ENCODE measurements at places on chromosomes 5 and 9. TPM values are rescaled to one million over a fixed set of nuclear protein-coding genes. Genes with fewer than 3 reads are reported as not detected.

DNA sequence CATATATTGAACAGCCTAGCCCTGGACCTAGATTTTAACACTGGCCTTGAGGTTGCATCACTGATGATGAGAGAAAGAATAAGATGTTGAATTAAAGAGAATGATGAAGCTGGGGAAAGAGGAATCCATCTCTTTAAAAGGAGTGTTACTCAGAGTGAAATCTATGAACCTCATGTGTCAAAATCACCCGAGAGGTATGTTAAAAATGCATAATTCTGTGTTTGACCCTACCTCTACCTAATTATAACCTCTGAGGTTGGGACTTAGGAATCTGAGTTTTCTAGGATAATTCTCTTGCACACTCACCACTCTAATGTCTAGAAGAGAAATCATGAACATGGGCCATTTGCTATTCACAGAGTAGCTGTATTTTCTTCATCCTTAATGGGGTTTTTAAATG, 479.4 kb downstream of the ENC1 start:
- no peaks in the 10 kb centered on the region for H3K36me3 ChIP-seq
- H3K4me3 ChIP-seq: no peak overlapping the region
- peaks cover 9% of the 10 kb centered on the region for H3K27me3 ChIP-seq
- no peak for DNase-seq

DNA sequence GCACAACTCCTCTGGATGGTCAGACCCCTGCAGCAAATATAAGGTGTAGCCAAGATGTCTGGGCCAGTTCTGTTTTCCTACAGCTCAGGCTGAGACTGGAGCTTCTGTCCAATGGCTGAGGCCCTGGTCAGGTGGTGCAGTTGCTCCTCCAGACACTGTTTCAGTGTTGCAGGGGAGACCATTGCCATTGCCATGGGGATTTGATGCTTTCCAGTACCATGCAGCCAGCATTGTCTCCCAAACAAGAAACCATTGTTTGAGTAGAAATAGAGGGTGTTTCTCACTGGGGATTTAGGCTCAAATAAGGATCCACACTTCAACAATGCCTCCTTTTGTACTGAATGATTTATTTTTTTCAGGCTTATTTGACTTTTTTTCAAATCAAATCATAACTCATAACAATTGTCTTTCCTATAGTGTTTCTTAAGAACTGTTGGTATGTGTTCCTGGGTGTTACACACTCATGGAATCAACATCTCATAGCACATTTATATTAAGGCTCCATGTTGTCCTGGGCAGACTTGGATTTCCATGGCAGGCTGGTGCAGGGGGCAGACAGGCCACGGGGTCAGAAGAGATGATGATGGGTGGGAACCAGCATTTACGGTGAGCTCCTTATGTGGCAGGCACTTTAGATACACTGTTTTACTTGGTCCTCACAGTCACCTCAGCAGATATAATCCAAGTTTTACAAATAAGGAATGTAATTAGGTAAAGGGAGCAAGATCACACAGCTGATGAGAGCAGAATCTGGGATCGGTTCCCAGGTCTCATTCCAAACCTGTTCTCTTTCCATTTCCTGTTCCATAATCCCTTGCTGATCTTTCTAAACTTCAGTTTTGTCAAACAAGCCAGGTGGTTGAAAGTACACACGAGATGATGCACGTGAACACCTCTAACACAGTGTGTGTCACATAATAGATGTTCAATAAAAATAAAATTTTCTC, 95.9 kb upstream of the GNAQ start:
- DNase-seq: no peak
- no peaks in the 10 kb centered on the region for H3K36me3 ChIP-seq
- H3K27me3 ChIP-seq: peaks cover 2% of the 10 kb centered on the region
- no peak overlapping the region for H3K4me3 ChIP-seq

- no peak overlapping the region for H3K4me3 ChIP-seq
- peaks cover 52% of the 10 kb centered on the region for H3K36me3 ChIP-seq
- DNase-seq: no peak
Measured at GRCh38 chr5:31485376-31486207, 46.3 kb downstream of the DROSHA start.

Gene GALNT12
- total RNA-seq: 10.2 TPM

GRCh38 chr5:38117784-38118479, 140.4 kb upstream of the EGFLAM start:
- DNase-seq: no peak
- H3K4me1 ChIP-seq: peaks cover 3% of the 10 kb centered on the region
- peaks cover 6% of the 10 kb centered on the region for H3K27me3 ChIP-seq
- H3K27ac ChIP-seq: no peak overlapping the region

GRCh38 chr9:12759761-12760160, 15.1 kb upstream of the LURAP1L start:
- H3K4me3 ChIP-seq: no peak overlapping the region
- no peak for DNase-seq
- no peaks in the 10 kb centered on the region for H3K36me3 ChIP-seq
- no peaks in the 10 kb centered on the region for H3K27me3 ChIP-seq
- H3K27ac ChIP-seq: no peak overlapping the region
- H3K4me1 ChIP-seq: no peaks in the 10 kb centered on the region

DNA sequence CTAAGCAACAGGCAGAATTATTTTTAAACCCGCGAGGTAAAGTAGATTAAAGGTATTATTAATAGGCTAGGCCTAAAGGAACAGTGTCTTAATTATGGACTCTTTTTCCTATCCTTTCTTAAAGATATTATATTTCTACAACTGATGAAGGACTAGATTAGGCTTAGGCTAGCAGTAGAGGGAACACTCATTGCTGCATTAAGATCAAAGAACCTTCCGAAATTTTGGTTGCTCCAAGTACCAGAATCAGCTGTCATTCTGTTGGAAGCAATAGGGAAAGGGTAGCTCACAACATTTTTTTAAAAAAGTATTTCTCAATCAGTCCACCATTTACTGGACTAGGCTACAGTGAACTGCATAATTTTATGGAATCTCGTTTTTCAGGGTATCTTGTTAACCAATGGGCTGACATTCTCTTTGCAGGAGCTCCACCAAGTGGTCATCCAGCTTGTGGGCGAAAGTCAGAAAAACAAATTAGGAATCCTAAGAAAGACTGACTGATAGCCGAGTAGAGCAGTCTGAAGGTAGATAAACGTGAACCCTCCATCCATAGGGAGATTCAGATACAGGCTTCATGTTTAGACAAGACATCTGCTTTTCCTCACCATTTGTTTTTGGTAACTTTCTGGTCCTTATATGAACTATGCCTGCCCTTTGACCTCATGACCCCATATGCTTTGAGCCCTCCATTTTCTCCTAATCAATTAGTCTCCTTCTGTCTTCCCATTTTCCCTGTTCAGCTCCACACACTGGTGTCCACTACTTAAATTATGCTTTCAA, 103.6 kb upstream of the CHD1 start:
- DNase-seq: peak; percentile 58
- H3K27ac ChIP-seq: peak overlapping the region; percentile 87
- H3K4me1 ChIP-seq: peaks cover 69% of the 10 kb centered on the region
- H3K4me3 ChIP-seq: peak overlapping the region; percentile 69
- H3K27me3 ChIP-seq: no peaks in the 10 kb centered on the region

DNA sequence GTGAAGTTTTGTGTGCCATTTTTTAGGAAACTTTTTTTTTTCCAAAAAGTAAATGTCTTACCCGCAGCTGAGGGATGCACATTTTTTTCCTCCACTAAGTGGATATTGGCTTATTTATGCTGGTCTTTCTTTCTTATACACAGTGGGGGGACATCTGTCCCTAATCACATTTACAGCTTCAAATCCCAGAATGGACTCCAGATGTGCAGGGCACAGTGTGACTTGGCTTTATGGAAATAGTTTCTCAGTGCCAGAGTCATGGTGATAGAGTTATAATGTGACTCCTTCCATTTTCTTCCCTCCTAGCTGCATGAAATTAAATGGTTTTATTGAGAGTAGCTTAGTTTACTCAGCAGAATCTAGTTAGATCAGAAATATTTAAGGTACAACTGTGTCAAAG, 66.5 kb downstream of the SV2C start:
- DNase-seq: no peak
- no peaks in the 10 kb centered on the region for H3K4me1 ChIP-seq
- no peak overlapping the region for H3K4me3 ChIP-seq
- no peak overlapping the region for H3K27ac ChIP-seq
- peaks cover 17% of the 10 kb centered on the region for H3K27me3 ChIP-seq

Gene IFNK
- not detected for total RNA-seq

Gene FRRS1L
- total RNA-seq: not detected

Gene NDUFB6
- 29.6 TPM for total RNA-seq

DNA sequence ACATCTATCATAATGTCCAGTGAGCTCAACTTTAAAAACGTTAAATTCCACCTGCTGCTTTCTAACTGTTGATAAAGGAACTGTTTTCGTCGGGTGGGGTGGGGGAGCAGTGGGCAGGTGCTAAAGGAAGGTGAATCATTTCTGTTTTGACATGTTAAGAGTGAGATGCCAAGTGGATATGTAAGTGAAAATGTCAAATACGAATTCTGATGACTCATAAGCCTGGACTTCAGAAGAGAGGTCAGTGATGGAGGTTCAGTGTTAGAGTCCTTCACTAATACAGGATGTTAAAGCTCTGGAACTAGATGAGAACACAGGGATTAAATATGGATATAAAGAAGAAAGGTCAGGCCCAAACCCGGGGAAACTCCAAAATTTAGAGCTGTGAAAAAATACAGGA, 617.9 kb upstream of the CTNND2 start:
- H3K4me1 ChIP-seq: no peaks in the 10 kb centered on the region
- no peak overlapping the region for H3K27ac ChIP-seq
- H3K36me3 ChIP-seq: no peaks in the 10 kb centered on the region
- no peaks in the 10 kb centered on the region for H3K27me3 ChIP-seq
- DNase-seq: no peak

Gene CCIN
- total RNA-seq: not detected

DNA sequence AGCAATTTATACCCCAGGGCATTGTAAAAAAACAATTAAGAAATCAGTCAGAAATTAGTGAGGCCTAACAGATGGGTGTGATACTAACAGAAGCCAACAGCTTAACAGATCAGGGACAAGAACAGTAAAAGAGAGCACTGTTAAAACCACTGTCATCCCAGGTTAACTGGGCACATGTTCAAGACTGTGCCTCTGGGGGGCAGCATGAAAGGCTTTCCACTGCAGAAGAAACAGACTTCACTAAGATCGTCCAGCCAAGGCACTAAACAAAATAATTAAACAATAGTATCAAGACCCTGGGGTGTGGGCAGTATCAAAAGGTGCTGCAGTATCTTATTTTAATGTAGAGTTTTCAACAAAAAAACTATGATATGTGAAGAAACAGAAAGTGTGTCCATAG, 43.5 kb downstream of the FBN2 start:
- no peaks in the 10 kb centered on the region for H3K4me1 ChIP-seq
- no peak for DNase-seq
- H3K27ac ChIP-seq: no peak overlapping the region
- no peaks in the 10 kb centered on the region for H3K36me3 ChIP-seq
- H3K27me3 ChIP-seq: peaks cover 4% of the 10 kb centered on the region

- no peak overlapping the region for H3K4me3 ChIP-seq
- H3K27me3 ChIP-seq: no peaks in the 10 kb centered on the region
- no peaks in the 10 kb centered on the region for H3K36me3 ChIP-seq
- DNase-seq: no peak
- H3K27ac ChIP-seq: no peak overlapping the region
Measured at GRCh38 chr5:118195211-118195610, 793.1 kb downstream of the DTWD2 start.

GRCh38 chr9:87592554-87593358, 95.1 kb downstream of the DAPK1 start:
- H3K27me3 ChIP-seq: no peaks in the 10 kb centered on the region
- H3K4me3 ChIP-seq: no peak overlapping the region
- no peak for DNase-seq
- no peaks in the 10 kb centered on the region for H3K4me1 ChIP-seq

Gene PCDHB2
- not detected for total RNA-seq

- no peak overlapping the region for H3K27ac ChIP-seq
- H3K4me1 ChIP-seq: peaks cover 13% of the 10 kb centered on the region
- DNase-seq: no peak
- H3K36me3 ChIP-seq: no peaks in the 10 kb centered on the region
- peaks cover 36% of the 10 kb centered on the region for H3K27me3 ChIP-seq
Measured at GRCh38 chr9:111037356-111037707, 938 bp downstream of the LPAR1 start.

DNA sequence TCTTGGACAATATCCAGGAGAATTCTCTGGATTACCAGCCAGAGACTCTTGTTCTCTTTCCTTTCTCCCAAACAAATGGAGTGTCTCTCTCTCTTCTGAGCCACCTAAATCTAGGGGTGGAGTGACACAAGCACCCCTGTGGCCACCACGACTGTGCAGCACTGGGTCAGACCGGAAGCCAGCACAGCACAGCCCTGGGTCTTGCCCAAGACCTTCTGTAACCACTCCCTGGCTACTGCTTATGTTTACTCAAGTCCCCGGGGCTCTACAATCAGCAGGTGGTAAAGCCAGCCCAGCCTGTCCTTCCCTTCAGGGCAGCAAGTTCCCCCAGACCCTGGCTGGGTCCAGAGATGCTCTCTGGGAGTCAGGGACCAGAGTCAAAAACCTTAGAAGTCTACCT, 110.0 kb upstream of the TUT7 start:
- H3K4me1 ChIP-seq: no peaks in the 10 kb centered on the region
- no peak overlapping the region for H3K27ac ChIP-seq
- no peaks in the 10 kb centered on the region for H3K36me3 ChIP-seq

Gene GPSM1
- total RNA-seq: 10.8 TPM

Gene SPINK13
- not detected for total RNA-seq

DNA sequence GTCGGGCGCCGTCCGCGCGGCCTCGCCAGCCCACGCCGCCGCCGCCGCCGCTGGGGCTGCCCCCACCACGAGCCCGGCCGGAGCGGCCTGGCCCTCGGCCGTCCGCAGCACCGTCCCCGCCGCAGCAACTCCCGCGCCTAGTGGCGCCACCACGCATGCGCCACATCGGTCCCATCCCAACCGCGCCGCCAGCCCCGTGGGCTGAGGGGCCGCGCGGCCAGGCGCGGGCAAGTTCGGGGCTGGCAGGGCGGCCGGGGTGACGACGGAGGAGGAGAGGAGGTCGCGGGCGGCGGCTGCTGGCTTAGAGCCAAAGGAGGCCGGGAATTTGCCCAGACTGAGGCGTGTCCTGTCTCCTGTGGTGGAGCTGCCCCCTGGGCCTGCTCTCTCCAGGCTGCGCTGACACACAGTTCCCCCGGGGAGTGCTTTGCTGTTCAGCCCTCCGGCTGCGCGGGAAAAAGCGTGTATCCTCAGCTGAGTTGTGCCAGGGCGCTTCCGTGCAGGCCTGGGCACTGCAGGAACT, at the start of gene TUSC1:
Gene TUSC1 (minus strand): TSS at position 298 of the 520 bp plus-strand sequence. CDS start 132 bp downstream, at position 166.
- peak within 1 kb of the TSS; percentile 49 for H3K4me3 ChIP-seq
- DNase-seq: peak; percentile 44
- H3K27me3 ChIP-seq: peaks cover 20% of the 10 kb centered on the region
- H3K4me1 ChIP-seq: no peaks in the 10 kb centered on the region
- H3K27ac ChIP-seq: no peak within 1 kb of the TSS

- no peak overlapping the region for H3K27ac ChIP-seq
- H3K36me3 ChIP-seq: no peaks in the 10 kb centered on the region
- no peaks in the 10 kb centered on the region for H3K4me1 ChIP-seq
- no peak for DNase-seq
Measured at GRCh38 chr9:109707355-109707754, 72.6 kb upstream of the PALM2AKAP2 start.

Gene TENT4A
- total RNA-seq: 29.2 TPM

Gene MZB1
- total RNA-seq: 9.8 TPM

Data from activated CD4-positive, alpha-beta T cell treated with anti-CD3 and anti-CD28 coated beads for 36 hours (primary cell).